ENCODE measurements at places on chromosomes 7 and 10. TPM values are rescaled to one million over a fixed set of nuclear protein-coding genes. Genes with fewer than 3 reads are reported as not detected.

Gene UBE3C
- 92.3 TPM for total RNA-seq

Gene BCL7B
- total RNA-seq, result 8.9 TPM

Gene PITRM1
- total RNA-seq, result 53.3 TPM

Gene TFEC
- total RNA-seq, result 1.6 TPM

Gene PLEKHS1
- total RNA-seq, result not detected

Gene NCF1
- 0.18 TPM for total RNA-seq

Gene ASIC3
- total RNA-seq, result 1.6 TPM

Gene POLR2J3
- total RNA-seq, result 88.9 TPM

Gene TYW1B
- total RNA-seq, result 3.9 TPM

Gene GTPBP4
- 18.4 TPM for total RNA-seq

Gene FGFBP3
- 23.3 TPM for total RNA-seq

Gene ACBD7
- total RNA-seq, result 16.7 TPM

Gene WNT2
- total RNA-seq, result 0.18 TPM

Gene TMEM236
- 0.18 TPM for total RNA-seq

Gene UCMA
- not detected for total RNA-seq

Gene ANKRD1
- not detected for total RNA-seq

Gene DNAJC12
- 12.3 TPM for total RNA-seq

Gene SLC18A3
- 3.4 TPM for total RNA-seq

Gene MBL2
- not detected for total RNA-seq

Gene SDK1
- 33.1 TPM for total RNA-seq

Gene CNPY1
- total RNA-seq, result 19.4 TPM

Gene NCAPG2
- 21.2 TPM for total RNA-seq

Gene GJD4
- total RNA-seq, result not detected

Gene LRRTM3
- 17.1 TPM for total RNA-seq

Gene GPR37
- total RNA-seq, result 10.7 TPM

Gene ADRB1
- 1.6 TPM for total RNA-seq

Gene CCL24
- total RNA-seq, result not detected

Gene OTUD1
- 10.3 TPM for total RNA-seq

Gene GDF10
- 13.6 TPM for total RNA-seq

Gene MYPN
- not detected for total RNA-seq

Gene HPS6
- 6.5 TPM for total RNA-seq

Gene DENND2A
- total RNA-seq, result 31.7 TPM

Gene ABCA13
- 0.64 TPM for total RNA-seq

Gene CALY
- 6.6 TPM for total RNA-seq

Gene OR2A12
- total RNA-seq, result not detected

Gene TEX47
- total RNA-seq, result not detected

Gene TRIM73
- 8.5 TPM for total RNA-seq

Gene ITGB8
- 82.5 TPM for total RNA-seq

Gene TMEM196
- 12.9 TPM for total RNA-seq

Gene SMO
- total RNA-seq, result 20.0 TPM

Gene AGAP4
- total RNA-seq, result 11.6 TPM

Gene TMEM176A
- total RNA-seq, result 1.5 TPM

Gene GALNT11
- 61.6 TPM for total RNA-seq
